ENCODE measurements at places on chromosomes 11 and 22.

DNA sequence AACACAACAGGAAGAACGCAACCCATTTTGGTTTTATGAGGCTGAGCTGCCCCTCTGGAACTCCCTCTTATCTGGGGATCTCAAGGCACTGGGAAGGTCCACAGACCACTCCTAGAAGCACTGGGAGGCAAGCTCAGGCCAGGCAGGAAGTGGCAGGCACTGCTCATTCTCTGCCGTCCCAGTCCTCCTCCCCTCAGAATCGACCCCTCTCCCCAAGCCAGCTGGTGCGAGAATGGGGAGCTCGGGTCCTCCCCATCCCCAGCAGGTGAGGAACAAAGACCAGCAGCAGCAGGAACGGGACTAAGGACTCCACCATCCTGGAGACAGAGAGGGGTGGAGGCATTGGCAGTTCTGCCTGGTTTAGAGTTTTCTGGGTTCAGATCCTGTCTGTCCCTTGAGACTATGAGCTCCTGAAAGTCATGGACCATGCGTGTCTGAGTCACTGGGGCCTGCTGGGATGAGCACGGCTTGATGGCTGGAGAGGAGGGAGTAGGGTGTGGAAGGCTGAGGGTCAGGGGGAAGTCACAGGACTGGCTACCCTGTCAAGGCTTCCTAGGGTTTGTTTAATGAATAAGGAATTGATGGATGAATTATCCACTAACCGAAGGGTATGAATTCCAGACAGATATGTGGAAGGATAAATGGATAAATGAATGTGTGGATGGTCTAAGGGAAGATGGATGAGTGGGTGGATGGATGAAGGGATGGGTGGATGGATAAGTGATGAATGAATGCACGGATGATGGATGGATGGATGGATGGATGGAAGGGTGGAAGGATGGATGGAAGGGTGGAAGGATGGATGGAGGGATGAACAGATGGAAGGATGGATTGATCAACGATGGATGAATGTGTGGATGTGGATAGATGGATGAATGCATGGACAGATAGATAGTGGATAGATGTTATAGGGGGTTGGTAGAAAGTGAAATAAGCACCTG is 6.4 kb downstream of the MYEOV start:
- no peak for DNase-seq

DNA sequence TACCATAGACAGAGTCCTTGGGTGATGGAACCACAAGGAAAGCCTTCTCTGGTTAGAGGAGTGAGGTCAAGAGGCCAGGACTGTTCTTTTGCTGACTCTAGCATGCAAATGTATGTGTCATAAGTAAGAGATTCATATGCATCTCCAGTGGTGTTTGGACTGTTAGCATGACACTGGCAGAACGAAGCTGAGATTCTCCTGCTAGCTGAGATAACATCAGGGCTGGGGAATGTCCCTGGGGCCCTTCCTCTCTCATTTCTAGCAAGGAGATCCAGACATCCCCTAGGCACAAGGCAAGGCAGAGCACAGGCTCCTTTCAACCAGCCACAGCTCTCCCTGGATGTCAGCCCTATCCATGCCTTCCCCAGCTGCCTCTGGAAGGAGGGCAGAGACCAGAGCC is 711.3 kb downstream of the OPCML start:
- DNase-seq: no peak

GRCh38 chr11:7414973-7415817 is 70.1 kb upstream of the OLFML1 start:
- DNase-seq: no peak

- no peak for DNase-seq
Measured at GRCh38 chr11:67238894-67239782, 27.1 kb upstream of the GRK2 start.

- DNase-seq: no peak
Measured at GRCh38 chr22:24426851-24427499, 424 bp upstream of the ADORA2A start.

DNA sequence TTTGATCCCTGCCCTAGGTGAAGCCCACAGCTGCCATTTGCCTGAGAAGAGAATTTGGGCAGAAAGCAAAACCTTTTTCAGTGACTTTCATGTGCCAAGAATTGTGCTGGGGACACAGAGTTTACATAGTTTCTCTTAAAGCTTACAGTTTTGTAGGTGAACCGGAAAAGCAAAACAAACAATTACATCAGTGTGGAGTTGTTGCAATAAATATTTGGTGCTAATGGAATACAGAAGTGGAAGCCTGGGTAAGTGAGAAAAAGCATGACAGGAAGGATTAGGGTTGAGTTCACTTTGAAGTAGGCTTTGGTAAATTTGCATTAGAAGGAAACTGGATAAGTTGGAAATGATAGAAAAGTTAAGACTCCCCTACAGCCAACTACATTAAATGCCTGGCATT is 82.7 kb downstream of the RASSF10 start:
- no peak for DNase-seq

Measured in transverse colon (tissue), 4 donors.